ENCODE measurements at places on chromosomes 16 and 17.

DNA sequence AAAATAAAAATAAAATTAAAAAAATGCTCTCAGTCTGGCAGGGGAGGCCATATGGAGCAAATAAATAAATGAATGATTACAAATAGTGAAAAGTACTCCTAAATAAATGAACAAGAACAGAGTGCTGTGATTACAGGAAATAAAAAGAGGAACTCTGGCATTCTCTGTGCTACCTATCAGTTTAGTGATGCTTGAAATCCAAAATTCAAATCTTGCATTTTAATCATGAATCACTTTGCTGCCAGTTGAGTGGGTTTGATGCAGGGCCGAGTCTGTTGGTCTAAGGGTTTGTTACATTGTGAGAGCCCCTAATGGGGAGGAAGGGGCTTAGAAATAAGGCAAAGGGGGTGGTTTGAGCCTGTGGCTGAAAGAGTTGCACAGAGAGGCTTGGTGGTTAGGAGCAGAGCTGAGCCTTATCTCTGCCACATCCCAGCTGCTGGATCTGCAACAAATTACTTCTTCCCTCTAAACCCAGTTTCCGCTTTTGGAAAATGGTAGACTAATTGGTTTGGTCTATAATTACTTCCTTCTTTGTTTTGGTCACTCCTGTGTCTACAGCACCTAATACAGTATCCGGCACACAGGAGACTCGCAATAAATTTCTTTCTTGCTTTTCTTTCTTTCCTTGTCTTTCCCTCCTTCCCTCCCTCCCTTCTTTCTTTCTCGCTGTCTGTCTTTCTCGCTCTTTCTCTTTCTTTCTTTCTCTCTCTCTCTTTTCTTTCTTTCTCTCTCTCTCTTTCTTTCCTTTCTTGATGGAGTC is 6.3 kb upstream of the ABCC1 start:
- DNase-seq = no peak

- DNase-seq = no peak
These were observed 47.9 kb upstream of the NKD1 start for GRCh38 chr16:50500171-50500874.

- DNase-seq = no peak
These were observed 14.9 kb downstream of the GPRC5C start for GRCh38 chr17:74446551-74447500.

- DNase-seq = no peak
These were observed 45.8 kb downstream of the TNFRSF13B start for GRCh38 chr17:16926061-16926511.

- DNase-seq = no peak
These were observed 16.2 kb upstream of the IL17C start for GRCh38 chr16:88622125-88622524.

- no peak for DNase-seq
These were observed 5.3 kb upstream of the CCL1 start for GRCh38 chr17:34368196-34368945.

GRCh38 chr16:70523076-70523742 is at the start of gene COG4:
Gene COG4, minus strand, starts transcription at chr16:70523554. Its CDS starts 11 bp downstream, at chr16:70523543.
- peak; percentile 85 for DNase-seq

- no peak for DNase-seq
These were observed 141.3 kb upstream of the CACNG3 start for GRCh38 chr16:24114876-24115275.

GRCh38 chr16:79089735-79090284 is 510.7 kb downstream of the MAF start:
- peak; percentile 40 for DNase-seq

GRCh38 chr17:41784207-41784744 is 2.2 kb downstream of the JUP start:
- DNase-seq = no peak

DNA sequence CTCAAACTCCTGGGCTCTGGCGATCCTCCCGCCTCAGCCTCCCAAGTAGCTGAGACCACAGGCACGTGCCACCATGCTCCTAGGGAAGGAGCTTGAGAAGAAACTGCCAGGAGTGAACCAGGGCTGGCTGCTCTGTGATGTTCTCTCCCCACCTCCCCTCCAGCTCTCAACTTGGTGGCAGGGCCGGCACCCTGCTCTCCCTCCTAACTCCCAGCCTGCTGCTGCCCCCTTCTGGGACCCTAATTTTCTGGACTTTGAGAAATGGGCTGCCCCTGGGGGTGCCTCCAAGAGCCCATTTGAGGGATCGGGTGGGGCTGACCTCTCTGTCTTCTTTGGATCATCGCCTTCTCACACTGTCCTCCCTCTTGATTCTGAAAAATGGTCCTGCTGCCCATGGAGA is 14.9 kb upstream of the STAT3 start:
- DNase-seq = no peak

DNA sequence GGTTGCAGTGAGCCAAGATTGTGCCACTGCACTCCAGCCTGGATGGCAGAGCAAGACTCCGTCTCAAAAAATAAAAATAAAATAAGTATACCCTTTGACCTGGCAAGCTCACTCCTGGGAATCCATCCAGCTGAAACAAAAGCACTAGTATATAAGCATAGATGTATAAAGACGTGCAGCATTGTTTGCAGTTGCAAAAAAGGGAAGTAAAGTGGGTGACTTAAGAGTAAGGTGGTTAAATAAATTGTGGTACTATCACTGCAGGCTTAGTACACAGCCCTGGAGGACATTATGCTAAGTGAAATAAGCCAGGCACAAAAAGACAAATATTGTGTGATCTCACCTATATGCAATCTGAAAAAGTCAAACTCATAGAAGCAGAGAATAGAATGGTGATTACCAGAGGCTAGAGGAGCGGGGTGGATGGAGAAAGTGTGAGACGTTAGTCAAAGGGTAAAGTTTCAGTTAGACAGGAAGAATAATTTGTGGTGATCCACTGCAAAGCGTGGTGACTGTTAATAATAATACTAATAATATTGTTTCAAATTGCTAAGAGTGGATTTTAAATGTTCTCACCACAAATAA is 113.0 kb downstream of the MYO1D start:
- DNase-seq = no peak

DNA sequence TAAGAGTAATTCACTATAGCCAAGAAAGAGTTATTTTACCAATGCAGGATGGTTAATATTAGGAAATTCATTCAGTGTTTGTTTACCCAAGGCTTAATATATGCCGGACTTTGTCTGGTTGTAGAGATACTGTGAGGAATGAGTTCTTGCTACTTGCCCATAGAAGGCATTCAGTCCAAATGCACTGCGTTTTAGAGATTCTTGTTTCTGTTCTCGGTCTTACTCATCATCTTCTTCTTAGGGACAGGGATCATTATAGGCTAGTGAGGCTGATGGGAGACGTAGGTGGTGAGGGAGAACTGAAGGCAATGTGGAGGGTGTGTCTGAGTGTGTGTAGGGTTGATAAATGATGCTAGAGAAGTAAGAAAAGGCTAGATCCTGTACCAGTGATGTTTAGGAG is 90.7 kb downstream of the OR1D5 start:
- no peak for DNase-seq

- DNase-seq = no peak
These were observed 339.8 kb upstream of the TNRC6C start for GRCh38 chr17:77618731-77619130.

DNA sequence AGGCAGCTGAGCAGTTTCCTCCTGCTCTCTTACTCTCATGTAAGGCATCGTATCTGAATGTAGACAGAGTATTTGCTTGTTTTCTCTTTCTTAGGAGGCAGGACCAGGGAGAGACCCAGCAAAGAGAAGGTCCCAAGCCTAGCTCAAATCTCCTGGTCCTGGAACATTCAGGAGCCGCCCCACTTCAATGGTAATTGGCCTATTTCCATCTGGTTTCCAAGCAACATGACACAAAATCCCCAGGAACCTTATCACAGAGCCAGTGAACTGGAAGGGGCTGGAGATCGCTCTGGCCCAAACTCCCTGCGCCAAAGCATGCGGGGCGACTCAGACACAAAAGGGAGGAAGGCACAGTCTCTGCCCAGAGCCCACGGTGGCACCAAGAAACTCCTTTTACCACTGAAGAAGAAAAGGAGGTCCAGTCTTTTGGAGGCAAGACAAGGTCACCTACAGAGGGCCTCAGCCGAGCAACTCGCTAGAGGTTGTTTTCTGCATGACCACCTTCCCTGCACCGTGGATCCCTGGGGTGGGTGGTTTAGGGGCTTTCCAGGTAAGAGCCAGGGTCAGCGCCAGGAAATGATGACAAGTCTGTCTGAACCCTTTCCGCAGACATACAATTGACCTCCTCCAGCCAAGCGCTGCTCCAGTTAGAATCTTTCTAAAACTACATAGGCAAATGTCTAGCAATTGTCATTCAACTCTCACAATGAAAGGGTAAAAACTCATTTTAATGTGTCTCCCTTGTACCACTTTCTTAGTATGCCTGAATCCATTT is 394.7 kb downstream of the SOX9 start:
- DNase-seq = no peak

DNA sequence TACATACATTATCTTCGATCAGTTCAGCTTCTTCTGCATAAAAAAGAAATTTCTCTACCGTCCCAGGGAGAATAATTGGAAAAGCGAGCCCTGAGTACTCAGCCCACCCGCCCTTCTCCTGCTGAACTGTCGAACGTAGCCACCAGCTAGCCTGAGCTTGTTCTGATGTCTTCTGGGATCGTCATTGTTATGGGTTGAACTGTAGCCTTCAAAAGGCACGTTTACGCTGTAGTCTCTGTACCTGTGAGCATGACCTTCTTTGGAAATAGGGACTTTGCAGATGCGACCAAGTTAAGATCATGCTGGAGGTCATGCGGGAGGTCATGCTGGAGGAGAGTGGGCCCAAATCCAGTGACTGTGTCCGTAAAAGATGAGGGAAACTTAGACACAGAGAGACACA is 86.2 kb downstream of the CMIP start:
- DNase-seq = no peak

- no peak for DNase-seq
These were observed 11.3 kb downstream of the NUBP1 start for GRCh38 chr16:10754941-10755340.

- DNase-seq = no peak
These were observed 25.4 kb downstream of the PELP1 start for GRCh38 chr17:4678448-4679026.

- no peak for DNase-seq
These were observed 5.4 kb downstream of the GSE1 start for GRCh38 chr16:85618521-85618920.

DNA sequence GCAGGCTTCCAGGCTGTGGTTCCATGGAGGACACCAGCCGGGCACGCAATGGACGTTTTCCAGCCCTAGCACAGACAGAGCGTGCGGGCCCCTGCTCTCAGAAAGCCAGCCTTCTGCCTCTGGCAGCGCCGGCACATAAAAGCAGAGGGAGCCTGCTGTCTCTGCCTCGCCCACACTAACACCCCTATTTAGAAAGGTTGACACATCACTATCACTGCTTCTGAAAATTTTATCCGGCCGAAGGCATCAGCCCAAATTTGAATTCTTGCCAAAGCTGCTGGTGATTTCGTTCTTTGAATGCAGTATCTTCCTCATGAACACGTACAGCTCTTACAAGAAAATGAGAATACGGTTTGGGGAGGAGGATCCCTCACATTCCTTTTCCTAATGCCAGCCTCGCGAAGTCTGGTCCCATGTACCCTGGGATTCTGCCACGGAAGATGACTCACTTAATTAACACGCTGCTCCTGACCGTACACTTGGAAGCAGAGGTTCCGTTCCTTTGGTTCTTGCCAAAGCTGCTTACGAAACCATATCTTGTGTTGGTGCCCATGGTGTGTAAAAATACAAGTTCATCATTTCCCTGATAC is 1.3 kb upstream of the RAB11FIP3 start:
- peak; percentile 80 for DNase-seq

GRCh38 chr17:44069974-44070454 is 521 bp upstream of the G6PC3 start:
- DNase-seq = no peak

GRCh38 chr16:50263940-50264929 is 2.1 kb upstream of the ADCY7 start:
- DNase-seq = no peak

GRCh38 chr17:76014925-76015261 is 12.2 kb downstream of the EVPL start:
- no peak for DNase-seq

GRCh38 chr17:54860617-54861470 is 39.8 kb upstream of the TOM1L1 start:
- DNase-seq = no peak

DNA sequence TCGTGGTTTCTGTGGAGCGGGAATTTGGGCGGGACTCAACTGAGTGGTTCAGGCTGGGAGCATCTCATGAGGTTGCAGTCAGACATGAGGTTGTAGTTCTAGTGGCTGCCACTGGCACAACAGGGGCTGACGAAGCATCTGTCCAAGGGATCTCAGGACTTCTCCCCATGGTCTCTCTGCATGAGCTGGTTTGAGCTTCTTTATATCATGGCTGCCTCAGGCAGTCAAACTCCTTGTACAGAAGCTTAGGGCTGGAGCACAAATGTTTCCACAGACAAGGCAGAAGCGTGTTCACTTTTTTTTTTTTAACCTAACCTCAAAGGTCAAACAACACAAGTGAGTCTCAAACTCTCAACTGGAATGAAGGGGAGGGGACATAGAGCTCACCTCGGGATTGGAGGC is 243.3 kb downstream of the MSI2 start:
- DNase-seq = no peak

GRCh38 chr17:52025236-52025635 is 133.3 kb downstream of the CA10 start:
- no peak for DNase-seq

DNA sequence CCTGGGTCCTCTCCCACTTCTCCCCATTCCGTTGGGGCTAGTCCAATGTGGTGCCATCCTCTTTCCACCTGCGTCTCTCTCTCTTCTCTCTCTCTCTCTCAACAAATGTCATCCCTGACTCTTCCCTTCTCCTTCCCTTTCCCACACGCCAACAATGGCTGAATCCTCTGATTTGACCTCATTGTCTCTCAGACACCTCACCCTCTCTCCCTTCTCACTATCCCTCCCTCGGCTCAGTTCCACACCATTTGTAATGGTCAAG is 628 bp upstream of the ZNF18 start:
- DNase-seq = no peak

- DNase-seq = no peak
These were observed 665 bp upstream of the AKAP1 start for GRCh38 chr17:57084361-57084801.

- DNase-seq = no peak
These were observed 5.1 kb downstream of the ZFHX3 start for GRCh38 chr16:73042807-73043206.

DNA sequence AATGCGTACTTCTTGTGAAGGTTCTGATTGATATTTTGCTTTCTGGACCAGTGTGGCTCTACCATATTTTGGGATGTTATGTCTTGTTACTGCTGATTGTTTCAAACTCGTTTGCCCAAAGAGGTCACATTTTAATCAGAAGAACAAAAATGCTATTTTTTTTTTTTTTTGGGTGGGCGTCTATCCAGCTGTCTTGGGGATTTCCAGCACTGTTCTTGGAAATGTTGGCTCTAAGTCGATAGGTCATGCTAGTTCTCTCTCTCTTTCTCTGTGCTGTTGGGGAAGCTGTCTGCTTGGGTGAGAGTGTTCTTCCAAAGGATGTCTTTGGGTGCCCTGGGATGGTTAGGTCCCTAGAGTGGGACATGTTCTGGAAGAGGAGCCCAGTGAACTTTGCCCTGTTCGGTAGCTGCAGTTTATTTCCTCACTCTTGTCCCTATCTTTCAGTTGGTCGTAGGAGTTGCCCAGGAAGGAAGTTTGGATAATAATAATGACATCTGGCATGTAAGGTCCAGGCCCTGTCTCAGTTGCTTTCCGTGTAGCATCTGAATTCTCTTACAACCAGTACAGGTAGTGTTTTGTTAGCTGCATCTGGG is 2.9 kb downstream of the IRF8 start:
- DNase-seq = no peak
